ENCODE measurements at places on chromosomes 6 and 20. TPM values are rescaled to one million over a fixed set of nuclear protein-coding genes. Genes with fewer than 3 reads are reported as not detected.

DNA sequence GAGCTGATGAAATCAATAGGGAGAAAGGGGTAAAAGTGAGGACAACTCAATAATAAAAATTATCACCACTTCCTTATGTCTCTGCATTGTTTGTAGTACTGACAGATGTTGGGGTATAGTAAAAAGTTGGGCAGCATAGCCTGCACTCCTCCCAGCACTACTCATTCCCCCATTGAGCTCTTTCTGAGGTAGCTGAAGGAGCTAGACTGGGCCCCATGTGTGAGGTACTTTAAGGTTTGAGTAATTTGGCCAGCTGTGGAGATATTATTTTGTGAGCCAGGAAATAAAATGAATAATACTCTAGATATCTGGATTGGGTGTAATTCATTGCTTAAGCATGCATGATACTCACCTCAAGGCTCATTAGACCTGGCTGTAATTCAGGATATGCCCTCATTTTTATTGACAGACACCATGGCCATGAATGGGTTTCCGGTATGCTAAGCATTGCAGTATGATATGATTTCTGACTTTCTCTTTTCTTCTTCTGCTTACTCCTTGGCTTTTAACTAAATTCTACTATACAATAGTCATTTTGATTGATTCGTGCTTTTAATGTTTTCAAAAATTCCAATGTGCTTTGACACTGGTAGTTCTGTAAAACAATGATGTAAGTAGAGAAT lies 283.9 kb upstream of the RIMS1 start:
- DNase-seq: no peak

Gene PTGIS
- 13.0 TPM for total RNA-seq

DNA sequence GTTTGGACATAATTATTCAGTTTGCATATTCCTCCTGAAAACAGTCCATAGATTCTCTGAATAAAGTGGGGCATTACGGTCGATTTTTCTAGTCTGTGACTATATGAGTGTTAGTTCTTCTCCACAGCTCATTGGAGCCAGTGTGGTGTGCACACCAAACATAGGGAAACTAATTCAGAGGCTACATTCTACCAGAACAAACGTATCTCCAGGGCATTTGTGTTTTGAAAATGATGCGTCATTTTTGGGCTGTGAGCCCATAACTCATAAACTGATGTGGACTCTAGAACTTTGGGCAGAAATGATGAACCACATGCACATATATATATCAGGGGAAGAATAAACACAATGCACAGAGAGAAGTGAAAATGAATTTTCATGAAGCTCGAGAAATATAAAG lies 41.8 kb downstream of the C6orf58 start:
- no peak for DNase-seq

- no peak for DNase-seq
These were observed 5.5 kb downstream of the VEGFA start for GRCh38 chr6:43775535-43775885.

Measured in left colon (tissue), 2 donors.